ENCODE measurements at places on chromosomes 3 and 15.

DNA sequence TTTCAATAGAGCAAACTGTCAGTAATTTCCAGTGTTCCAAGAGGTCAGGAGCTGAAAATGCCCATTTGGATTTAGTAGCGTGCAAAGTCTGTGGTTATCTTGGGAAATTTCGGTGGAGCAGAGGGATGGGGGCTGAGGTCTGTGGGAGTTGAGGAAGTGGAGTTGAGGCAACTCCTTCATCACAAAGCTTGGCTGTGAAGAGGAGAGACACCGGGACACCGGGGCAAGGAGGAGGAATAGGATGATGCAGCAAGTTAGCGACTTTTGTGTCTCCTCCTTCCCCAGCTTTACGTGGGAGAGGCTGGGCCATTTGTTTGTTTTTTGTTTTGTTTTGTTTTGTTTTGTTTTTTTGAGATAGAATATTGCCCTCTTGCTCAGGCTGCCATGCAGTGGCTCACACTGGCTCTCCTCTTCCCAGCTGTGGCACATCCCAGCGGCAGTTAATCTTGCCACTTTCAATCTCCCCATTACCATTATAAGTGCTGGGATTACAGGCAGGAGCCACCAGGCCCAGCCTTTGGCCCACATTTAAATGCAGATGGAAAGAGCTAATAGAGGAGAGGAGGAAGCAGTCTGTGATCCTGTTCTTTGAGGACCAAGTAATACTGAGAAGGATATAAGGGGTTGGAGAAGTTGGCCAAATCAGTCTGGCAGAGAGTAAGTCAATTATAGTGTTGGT, 47.1 kb downstream of the CRTC3 start:
- DNase-seq: no peak

DNA sequence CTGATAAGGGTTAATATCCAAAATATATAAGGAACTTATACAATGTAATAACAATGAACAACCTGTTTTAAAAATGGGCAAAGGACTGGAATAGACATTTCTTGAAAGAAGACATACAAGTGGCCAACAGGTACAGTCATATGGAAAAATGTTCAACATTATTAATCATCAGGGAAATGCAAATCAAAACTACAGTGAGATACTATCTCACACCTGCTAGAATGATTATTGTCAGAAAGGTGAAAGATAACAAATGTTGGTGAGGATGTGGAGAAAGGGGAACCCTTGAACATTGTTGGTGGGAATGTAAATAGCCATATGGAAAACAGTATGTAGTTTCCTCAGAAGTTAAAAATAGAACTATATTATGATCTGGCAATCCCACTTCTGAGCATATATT, 20.4 kb downstream of the GOLM2 start:
- DNase-seq: no peak

DNA sequence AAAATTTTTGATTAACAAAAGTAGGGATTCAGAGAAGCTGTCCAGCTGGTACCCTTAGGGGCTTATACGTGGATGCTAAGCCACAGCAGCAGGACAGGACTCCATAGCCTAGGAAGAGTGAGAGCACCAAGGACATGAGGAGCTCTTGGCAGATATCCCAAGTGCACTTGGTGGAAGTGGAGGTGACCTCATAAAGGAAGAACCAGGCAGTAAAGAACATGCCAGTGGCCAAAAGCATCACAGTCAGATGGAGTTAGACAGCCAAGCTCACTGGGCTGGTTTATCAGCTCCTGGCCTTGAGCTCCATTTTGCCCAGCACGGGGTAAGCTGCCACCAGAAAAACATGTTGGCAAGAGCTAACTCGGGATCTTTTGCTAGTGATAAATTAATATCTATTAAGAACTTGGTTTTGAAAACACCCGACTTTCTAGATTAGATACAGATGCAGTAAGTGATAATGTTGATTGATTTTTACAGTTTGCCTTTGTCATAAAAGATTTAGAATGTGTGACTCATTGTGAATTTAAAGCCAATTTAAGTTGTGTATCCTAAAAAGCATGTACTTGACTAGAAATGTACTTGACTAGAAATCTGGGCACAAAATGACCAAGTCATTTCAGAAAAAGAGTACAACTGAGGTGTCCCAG, 108.0 kb downstream of the CMSS1 start:
- peak; percentile 37 for DNase-seq

GRCh38 chr15:68821841-68822381, 1.2 kb upstream of the ANP32A start:
- no peak for DNase-seq

DNA sequence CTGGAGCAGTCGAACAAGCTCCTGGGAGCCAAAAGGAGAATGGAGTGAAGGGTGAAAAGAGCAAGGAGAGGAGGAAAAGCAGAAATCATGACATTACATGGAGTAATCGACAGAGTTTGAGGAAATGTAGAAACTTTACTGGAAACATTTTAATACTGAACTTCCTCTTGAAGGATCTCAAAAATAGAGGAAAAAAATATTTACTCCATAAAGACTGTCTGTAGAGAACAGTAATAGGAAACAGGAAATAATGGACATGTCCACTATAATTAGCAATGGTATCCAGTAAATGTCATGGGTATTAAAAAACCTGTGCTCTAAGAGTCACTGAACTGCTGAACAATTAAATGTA, 53.0 kb downstream of the TBC1D2B start:
- no peak for DNase-seq

- DNase-seq: peak; percentile 73
These were observed 1.7 kb upstream of the HGD start for GRCh38 chr3:120683671-120684301.

DNA sequence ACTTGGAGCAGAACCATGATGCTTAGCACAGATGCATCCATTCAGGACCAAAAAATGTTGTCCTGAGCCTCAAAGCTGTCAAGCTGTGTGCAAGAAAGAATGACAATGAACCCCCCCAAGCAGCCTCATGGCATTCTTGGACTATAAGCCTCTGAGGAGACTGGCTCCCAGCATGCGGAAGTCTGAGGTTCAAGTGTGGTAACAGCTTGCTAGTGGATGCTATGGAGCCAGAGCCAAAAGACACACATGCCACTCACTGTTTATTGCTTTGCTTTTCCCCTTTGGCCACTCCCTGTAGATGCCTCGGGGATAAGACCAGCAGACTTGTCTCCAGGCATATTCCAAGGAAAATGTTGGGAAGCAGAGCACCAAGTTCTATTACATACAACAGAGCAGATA, 38.2 kb upstream of the SNRK start:
- DNase-seq: no peak

GRCh38 chr3:138747225-138747624, 87.5 kb downstream of the PIK3CB start:
- peak; percentile 23 for DNase-seq

GRCh38 chr3:170565495-170565894, 20.4 kb downstream of the SLC7A14 start:
- no peak for DNase-seq

GRCh38 chr3:72282918-72283317, 498.0 kb upstream of the PROK2 start:
- DNase-seq: no peak

- DNase-seq: no peak
These were observed 66.6 kb upstream of the TUSC7 start for GRCh38 chr3:116643001-116643400.

GRCh38 chr15:51837792-51838251, 8.4 kb downstream of the TMOD3 start:
- no peak for DNase-seq

DNA sequence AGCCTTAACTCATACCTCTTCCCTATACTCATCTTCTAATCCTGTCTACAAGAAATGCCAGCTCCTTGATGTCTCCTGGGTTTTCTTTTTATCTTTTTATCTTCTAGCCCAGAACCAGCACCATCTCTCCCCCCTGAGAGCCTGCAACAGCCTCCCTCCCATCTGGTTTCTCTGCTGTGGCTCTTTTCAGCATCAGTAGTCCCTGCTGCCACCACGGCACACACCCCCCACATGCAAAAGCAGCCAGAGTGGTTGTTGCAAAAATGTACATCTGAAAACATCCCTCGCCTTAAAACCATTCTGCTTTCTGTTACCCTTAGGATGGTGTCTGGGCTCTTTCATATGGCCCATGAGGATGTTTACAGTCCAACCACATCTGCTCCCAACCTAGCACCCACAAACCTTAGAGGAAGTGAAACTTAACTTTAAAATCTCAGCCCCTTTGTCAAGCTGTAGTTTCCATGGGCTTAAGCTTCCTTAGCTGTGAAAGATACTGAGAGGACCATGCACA, 775 bp downstream of the TTC21A start:
- DNase-seq: no peak

DNA sequence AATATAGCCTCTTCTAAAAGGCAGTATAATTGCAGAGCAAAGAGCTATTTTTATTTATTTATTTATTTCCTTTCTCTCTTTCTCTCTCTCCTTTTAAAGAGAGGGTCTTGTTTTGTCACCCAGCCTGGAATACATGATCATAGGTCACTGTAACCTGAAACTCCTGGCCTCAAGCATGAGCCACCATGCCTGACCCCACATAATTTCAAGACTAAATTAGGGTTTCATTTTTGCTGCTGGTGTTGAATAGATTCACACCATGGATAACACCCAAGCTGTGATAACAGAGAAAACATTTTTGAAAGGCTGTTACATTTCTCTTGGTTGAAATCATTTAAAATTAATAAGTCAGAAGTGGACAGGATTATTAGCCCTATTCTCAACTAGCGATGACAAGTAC, 131.6 kb downstream of the LEKR1 start:
- no peak for DNase-seq

GRCh38 chr15:96097661-96098060, 232.8 kb upstream of the NR2F2 start:
- DNase-seq: no peak

- no peak for DNase-seq
These were observed 68.2 kb downstream of the RAB11A start for GRCh38 chr15:65937476-65937875.

DNA sequence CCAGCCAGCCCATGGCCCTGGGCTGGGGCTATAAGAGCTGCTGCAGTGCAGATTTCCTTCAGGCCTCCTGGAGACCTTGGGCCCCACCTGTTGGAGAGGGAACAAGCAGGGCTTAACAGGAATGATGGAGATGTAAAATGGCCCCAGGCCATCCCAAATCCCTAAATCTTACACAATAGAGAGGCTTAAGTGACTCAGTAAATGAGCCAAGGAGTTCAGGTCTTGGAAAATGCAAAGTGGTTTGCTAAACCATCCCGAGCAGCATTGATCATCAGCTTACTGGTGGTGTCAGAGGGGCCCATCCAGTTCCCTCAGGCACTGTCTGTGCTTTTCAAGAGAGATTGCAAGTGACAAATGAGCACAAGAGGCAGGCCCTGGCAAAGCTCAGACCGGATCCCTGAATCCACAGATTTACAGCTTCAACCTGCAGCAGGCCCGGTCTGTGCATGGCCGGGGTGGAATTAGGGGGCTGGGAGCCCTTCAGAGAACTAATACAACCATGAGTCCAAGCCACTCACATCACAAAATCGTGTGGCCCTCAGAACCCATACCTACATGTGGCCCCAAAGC, 325.4 kb downstream of the UACA start:
- no peak for DNase-seq

GRCh38 chr3:27554706-27555105, 70.5 kb upstream of the SLC4A7 start:
- no peak for DNase-seq

GRCh38 chr3:13162549-13163320, 89.5 kb upstream of the IQSEC1 start:
- DNase-seq: no peak
